ENCODE measurements at places on chromosomes 2 and 18.

- DNase-seq: no peak
These were observed 24.4 kb upstream of the GPR39 start for GRCh38 chr2:132392221-132392620.

GRCh38 chr2:239225371-239225851 lies 175.4 kb downstream of the HDAC4 start:
- no peak for DNase-seq

DNA sequence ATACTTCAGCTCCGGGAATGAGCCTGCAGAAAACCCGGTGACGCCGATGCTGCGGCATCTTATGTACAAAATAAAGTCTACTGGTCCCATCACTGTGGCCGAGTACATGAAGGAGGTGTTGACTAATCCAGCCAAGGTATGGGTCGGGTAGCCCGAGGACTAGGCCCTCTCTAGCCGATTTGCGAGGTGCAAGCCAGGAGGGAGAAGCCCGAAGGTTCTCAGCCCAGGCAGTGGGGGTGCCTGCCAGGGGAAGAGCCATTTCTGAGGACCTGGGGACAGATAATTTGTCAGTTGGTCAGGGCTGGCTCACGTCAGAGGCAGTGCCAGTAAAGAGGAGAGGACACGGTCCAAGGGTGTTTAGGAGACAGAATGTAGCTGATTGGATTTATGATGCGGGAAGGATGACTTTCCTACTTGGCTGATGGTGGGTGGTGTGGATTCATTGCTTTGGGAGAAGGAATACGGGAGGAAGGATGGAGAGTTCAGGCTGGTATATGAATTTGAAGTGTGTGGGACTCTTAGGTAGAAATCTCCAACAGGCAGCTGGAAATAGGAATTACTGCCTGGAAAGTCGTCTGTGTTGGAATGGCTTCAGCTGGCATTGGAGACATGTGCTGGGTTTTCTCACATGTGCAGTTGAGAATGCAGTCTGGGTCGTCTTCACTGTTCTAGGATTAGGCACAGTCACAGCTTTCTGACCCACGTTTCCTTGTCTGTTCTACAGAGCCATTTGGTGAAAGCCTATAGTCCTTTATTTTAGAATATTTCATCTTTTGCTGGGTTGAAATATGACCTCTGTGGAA lies 874 bp downstream of the NDUFAF7 start:
- peak; percentile 34 for DNase-seq

DNA sequence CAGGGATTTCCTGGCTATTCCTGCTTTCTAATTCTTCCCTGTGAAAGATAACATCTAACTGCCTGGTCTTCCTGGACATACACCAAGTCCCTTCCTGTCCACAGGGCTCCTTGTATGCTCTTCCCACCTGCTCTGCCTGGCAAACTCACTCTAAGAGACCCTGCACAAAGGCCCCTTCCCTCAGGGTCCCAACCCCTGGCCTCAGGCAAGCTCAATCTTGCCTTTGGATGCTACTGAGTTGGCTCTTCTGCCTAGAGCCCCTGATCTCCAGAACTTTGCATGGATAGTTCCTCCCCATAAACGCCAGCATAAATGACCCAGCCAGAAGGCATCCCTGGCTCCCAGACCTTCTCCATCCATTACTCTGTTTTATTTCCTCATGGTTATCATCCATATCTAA lies 98.3 kb upstream of the OTOS start:
- DNase-seq: no peak

DNA sequence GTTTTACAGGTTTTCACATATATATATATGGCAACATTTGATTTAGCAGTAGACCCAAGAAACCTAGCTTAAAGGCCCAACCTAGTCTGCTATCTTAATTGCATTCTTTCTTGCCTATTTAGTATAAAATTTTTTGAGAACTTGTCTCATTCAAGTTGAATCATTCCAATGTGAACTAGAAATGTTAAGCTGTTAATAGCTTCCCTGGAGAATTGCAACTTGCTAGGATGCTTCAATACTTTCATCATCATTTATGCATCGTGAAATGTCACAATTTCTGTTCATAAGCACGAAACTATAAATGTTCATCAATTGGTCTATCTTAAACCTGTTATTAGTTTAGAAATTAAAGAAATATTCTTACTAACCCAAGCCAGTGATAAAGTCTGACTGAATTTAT lies 217.6 kb downstream of the BABAM2 start:
- no peak for DNase-seq

DNA sequence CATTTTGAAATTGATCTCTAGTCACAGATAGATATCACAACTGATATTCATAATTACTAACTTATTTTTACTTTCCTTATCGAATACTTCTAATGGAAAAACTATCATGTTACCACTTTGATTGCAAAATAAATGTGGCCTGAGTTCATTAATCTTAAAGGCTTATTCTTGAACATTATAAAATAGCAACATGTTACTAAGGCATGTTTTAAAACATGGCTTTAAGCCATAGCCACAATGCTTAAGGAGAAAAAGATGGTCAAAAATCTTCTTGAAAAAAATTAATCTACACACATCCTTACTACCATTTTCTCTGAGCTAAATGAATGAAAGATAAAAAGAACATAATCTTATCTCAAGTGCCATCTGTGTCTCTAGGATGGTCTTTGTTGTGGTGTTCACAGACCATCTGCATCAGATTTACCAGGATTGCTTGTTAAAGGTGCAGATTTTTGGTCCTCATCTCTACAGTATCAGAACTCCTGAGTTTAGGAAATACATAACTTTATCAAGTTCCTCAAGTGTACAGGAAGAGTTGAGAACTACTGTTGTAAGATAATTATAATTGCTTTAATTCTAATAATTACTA lies 15.3 kb downstream of the MTX2 start:
- no peak for DNase-seq

DNA sequence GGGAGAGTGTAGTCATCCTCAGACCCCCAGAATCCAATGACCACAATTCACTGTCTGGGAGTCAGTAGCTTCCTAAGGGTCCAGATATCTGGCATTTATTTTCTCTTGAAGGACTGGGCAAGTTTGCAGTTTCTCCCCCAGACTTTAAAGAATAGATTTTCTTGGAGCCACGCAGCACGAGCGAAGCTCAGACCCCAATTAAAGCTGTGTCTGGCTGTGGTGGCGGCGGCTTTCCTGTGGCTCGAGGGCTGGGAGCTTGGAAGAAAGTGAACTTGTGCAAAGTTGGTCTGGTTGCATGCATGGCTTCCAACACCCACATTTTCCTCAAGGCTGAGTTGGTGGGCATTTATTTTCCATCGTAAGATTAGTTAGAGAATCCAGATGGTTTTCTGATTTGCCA lies 105.0 kb downstream of the ACKR3 start:
- no peak for DNase-seq

- no peak for DNase-seq
These were observed 70.7 kb downstream of the NABP1 start for GRCh38 chr2:191748528-191749180.

- DNase-seq: no peak
These were observed 214.8 kb downstream of the SP3 start for GRCh38 chr2:173750353-173750801.

GRCh38 chr2:174145827-174146226 lies 102.5 kb downstream of the OLA1 start:
- DNase-seq: no peak

DNA sequence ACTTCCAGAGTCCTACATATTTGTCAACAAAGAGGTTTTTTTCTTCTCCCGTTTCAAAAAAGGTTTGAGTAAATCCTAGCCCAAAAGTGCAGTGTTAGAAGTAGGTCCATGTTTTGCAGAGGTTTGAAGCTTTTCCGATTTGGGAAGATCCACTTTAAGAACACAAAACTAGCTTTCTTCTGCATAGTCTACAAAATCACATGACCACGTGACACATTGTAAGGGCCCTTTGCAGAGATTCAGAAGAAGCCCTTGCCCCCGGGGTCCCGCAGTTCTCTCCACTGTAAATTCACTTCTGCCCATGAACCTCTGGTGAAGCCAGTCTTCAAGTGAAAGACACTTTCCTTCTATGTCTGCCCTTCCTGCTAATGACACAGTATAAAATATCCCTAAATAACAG lies 49.4 kb downstream of the PAX3 start:
- DNase-seq: no peak

DNA sequence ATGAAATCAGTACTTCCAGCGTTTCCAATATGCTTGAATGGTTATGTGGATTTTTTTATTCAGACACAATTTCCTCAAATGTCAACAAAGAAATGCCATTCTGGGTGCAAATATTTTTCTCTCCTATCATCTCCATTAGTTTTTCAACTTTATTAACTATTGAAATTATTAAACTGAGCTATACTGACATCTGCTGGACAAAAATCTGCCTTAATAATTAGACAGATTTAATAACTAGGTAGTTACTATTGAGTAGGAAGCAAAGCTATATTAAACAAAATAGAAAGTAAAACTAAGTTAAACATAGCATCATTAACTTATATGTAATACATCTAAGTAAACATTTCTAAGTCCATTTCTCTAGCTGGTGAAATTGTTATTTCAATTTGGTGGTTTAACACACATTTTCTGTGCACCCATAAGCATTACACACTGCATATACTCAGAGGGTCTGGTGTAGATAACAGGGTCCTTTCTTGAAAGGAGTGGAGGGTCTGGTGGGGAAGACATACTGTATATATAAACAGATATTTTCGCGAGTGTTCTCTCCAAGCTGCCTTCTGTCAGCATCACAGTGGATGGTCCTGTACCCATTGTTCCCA lies 77.0 kb downstream of the LANCL1 start:
- no peak for DNase-seq

- DNase-seq: no peak
These were observed 33.7 kb downstream of the LANCL1 start for GRCh38 chr2:210442878-210443277.

GRCh38 chr2:232891621-232892071 lies 21.6 kb downstream of the SNORC start:
- DNase-seq: peak; percentile 36

DNA sequence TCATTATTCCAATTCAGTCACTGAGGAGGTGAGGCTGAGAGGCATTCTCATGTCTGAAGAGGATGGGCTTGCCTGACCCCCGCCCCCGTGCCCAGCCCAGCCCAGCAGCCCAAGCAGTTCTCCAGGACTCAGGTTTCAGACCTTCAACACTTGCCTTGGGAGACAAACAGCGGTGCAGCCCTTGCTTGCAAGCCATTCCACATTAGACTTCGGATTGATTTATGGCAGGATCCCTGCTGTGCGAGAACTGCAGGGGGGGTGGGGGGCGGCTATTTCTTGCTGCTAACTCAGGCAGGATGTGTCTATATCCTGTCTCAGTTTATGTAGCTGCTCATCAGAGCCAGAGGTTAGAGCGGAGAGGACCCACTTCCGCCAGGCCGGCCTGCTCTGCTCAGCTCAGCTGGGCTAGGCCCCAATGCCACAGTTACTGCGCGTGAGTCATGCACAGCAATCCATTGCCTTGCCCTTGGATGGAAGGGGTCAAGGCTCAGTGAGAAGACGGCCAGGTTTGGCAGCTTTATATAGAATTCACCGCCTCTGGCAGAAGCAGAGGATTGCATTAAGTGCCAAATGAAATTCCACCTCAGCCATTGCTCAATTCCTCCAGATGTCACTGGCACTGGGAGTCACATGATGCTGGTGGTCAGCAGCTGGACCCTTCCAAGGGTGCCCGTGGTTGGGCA lies 1.8 kb downstream of the GYPC start:
- DNase-seq: peak; percentile 92

DNA sequence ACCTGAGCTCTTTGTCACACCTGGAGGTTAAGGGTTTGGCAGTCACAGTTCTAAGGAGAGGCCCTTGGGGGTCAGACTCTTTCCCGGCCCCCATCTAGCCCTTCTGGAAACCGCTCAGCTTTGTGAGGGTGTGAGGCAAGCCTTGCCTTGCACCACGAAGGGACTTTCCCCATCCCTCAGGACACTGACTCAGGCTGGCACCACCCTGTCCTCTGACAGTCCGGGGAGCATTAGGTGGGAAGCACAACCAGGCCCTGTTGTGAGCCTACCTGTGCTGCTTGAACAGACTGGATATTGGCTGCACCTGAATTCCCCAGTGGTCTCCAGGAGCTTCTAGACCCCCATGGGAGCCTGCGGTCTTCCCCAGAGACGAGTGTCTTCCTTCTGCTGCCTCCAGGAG lies 47.0 kb upstream of the GBX2 start:
- DNase-seq: no peak

- no peak for DNase-seq
These were observed 666.8 kb downstream of the ARHGAP15 start for GRCh38 chr2:143796051-143796450.

DNA sequence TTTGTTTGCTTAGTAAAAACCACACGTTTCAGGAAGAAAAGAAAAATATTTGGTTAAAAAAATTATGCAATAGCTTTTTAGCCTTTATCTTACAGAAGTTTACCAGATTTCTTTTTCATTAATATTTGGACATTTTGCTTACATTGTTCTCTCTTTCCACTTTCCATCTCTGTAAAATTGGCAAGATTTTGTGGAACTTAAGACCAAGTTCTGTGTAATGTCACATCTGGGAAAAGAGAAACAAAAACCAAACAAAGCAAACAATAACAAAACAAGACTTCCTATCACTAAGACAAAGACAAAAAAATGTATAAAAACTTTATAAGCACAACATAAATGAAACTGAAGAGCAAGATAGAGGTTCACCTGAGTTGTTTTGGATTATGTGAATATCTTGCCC lies 1392.1 kb upstream of the CELF4 start:
- no peak for DNase-seq

GRCh38 chr18:1663879-1664705 lies 759.4 kb downstream of the ADCYAP1 start:
- DNase-seq: peak; percentile 81

DNA sequence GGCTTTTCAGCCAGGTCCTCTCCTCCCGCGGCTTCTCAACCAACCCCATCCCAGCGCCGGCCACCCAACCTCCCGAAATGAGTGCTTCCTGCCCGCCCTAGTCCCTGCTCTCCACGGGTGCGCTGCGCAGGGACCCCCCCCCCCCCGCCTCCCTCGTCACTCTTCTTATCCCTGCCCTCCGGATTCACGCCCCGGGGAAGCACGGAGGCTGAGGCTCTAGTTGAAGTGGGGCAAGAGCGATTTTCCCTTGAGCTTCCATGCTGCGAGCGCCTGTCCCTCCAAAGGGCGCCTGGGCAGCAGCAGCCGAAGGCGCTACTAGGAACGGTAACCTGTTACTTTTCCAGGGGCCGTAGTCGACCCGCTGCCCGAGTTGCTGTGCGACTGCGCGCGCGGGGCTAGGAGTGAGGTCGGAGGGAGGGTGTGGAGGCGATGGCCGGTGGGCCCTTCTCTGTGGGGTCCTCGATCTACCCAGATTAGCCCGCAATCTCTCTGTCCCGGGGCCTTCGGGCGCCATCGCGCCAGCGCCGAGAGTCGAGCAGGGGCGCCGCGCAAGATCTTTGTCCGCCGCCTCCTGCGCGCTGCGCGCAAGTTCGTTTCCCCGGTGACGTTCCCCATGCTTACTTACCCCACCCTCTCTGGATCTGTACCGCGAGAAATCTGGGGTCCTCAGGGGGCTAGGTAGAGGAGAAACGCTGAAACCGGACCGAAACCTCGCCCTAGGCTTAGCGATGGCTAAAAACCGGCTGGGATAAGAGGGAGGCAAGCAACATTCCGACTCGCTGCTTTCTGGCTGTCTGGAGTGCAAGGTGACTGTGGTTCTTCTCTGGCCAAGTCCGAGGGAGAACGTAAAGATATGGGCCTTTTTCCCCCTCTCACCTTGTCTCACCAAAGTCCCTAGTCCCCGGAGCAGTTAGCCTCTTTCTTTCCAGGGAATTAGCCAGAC lies 677 bp downstream of the GAD1 start:
- DNase-seq: no peak
